Stromal cell of bone marrow (primary cell): ENCODE measurements at places on chromosomes 12 and 14.
A peak's percentile ranks its signal among the peaks of the same experiment; 100 is the strongest.

DNA sequence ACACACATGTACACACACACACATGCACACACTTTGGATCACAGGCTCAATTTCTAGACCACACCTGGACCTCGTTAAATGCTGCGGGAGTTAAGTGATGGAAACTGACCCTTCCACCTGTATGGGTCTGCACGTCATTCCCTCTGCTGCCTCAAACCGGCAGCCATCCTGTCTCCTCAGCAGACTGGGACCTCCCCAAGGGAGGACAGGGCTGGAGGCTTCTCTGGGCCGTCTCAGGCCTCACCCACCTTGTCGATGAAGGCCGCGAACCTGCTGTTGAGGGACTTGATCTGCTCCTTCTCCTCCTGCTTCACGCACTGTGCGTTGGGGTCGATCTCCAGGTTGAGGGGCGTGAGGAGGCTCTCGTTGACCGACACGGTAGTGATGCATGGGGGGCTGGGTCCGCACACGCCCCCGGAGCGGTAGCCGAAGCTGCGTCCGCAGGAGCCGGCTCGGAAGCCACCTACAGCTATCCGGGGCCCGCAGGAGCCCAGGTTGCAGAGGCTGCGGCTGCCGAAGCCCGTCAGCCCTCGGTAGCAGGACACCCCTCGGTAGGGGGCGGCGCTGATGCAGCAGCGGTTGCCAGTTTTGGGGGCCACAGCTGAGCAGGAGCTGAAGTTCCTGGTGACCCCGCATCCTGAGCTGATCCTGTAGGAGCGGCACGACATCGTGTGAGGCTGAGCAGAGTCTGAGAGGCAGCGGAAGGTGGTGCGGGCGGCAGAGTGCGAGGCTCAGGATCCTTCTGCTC lies at the start of gene KRT85:
KRT85 (minus strand) TSS at position 744 of the 748 bp plus-strand sequence; CDS start at position 668, 76 bp downstream.
- DNase-seq, result no peak

GRCh38 chr14:79369359-79370332 lies 841.7 kb downstream of the DIO2 start:
- DNase-seq, result peak; percentile 65

DNA sequence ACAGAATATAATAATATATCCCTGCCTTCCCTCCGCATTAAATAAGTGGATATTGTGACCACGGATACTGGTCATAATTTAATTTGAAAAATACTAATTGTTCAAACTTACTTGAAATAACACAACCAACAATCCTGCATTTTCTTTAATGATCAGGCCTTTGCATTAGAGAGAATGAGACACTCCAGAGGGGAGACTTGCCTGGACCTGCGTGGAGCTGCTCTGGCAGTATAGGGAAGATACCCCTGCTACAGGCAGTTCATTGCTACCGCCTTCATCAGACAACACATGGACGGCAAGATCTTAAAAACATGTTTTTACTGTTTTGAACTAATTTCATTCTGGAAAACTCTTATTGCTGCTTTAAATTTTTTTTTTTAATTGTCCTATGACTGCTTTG lies 211.0 kb upstream of the FAR2 start:
- DNase-seq, result no peak

DNA sequence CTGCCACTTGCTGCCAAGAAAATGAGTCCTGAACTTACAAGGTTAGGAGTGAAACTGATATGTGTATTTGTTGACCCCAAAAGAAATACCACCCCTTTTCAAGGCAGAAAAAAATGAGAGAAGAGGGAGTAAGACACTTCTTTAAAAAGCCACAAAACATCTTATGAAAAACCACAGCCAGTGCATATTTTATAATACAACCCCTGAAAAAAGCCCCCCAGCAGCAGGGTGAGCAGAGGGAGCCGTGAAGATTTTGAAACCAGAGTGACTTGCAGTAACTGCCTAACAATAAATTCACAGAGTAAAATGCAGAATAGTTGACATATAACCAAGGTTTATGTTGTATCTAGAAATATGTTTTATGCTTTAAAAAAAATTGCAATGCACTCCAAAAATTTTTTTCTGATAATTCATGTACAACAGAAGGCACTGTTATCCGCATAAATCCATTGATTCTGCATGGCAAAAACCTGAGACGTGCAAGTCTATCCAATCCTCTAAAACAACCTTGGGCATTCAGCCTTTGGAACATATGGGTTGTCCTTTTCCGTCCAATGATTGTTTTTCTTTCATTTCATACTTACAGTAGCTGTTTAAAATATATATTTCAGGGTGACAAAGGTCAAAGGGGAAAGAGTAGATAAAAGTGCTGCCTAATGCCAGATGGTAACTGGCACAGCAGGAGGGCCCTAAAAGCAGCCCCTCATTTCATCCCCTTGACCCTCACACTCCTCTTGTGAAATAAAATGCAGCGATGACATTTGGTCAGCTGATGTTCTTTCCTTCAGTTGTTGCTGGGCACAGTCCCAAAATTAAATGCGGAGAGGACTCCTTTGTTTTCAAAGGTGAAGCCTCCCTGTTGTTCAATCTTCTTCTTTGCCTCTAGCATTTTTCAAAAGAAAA lies 65.3 kb downstream of the IPO8 start:
- no peak for DNase-seq

GRCh38 chr12:102806110-102806509 lies 110.9 kb downstream of the PAH start:
- DNase-seq, result no peak

DNA sequence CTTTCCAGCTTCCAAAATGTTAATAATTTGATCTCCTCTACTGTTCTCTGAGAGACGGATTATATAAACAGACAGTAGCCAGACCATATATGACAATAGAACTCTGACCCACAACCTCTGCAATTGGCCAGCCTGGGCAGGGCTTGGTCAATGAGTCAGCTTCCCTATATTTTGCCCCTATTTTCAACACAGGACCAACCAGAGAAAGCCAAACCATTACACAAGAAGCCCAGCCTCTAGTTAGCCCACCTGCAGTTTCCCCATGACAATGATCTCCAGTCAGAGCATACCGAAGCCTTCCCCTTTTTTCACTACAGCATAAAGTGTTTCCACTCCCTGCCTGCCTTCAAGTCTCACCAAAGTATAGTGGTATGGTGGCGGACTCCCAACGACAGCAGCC lies 7.6 kb upstream of the EXD2 start:
- no peak for DNase-seq

GRCh38 chr14:68784226-68784910 lies 8.5 kb downstream of the ZFP36L1 start:
- no peak for DNase-seq
